M059J (cell line): ENCODE measurements at places on chromosomes 12 and 14.
A peak's percentile ranks its signal among the peaks of the same experiment; 100 is the strongest.

GRCh38 chr12:53465679-53466078 is 13.8 kb downstream of the PCBP2 start:
- DNase-seq: no peak

DNA sequence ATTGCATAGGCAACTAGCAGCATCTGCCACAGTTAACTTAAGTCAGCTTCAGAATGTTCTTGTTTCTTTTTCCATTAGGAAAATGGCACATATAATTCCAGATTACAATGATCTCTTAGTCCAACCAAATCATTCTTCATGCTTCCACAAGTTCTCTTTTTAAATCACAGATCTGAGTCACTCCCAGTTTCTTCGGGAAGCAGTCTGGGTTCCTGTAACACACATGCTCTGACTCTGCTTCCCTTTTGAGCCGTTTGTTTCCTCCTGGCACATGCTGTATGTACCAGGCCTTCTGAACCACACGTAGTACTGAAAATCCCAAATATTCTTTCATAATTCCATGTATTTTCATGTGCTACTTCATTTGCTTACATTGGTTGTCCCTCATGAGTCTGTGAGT is 388.8 kb upstream of the PDE3A start:
- DNase-seq: no peak

DNA sequence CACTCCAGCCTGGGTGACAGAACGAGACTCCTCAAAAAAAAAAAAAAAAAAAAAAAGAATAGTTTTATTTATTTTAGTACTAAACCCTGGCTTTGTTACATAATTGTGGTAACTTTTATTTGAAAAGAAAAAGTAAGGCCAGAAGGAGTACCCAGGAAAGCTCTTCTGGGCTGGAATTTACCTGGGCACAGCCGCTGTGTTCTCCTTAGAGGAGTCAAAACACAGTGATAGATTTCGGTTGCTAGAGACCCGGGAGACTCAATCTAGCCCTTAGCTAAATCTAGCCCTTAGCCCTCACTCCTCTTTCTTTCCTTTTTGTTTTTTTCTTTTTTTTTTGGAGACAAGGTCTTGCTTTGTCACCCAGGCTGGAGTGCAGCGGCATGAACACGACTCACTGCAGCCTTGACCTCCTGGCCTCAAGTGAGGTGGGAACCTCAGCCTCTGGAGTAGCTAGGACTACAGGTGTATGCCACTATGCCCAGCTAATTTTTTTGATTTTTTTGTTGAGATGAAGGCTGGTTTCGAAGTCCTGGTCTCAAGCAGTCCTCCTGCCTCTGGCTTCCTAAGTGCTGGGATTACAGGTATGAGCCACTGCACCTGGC is 49.7 kb downstream of the SYNE2 start:
- peak; percentile 26 for DNase-seq

- peak; percentile 60 for DNase-seq
These were observed 87.8 kb upstream of the NCOR2 start for GRCh38 chr12:124655048-124655697.

- DNase-seq: peak; percentile 15
These were observed 23.4 kb upstream of the ATXN7L3B start for GRCh38 chr12:74514098-74514872.

GRCh38 chr12:56593909-56594621 is 36.1 kb downstream of the BAZ2A start:
- peak; percentile 66 for DNase-seq

DNA sequence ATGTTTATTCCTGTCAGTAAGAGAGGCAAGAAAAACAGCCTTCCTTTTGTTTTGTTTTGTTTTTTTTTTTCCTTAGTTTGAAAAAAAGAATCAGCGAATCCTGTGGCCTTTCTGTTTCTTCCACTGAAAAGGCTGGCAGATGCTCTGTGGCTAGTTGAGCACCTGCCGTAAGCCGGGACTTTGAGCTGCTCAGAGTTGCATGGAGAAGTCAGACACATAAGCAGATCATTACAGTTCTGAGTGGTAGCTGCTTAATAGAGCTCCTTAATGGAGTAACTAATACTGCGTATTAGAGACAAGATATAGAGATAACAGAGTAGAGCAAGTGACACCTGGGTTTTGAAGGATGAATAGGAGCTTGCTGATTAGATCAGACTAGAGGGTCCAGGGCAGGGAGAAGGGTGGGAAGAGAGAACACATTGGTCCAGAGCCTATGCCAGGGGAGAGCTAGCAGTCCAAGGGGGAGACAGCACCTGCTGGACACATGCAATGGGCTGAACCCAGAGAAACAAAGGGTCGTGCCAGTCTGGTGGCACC is 129.4 kb downstream of the TSPAN9 start:
- DNase-seq: no peak

DNA sequence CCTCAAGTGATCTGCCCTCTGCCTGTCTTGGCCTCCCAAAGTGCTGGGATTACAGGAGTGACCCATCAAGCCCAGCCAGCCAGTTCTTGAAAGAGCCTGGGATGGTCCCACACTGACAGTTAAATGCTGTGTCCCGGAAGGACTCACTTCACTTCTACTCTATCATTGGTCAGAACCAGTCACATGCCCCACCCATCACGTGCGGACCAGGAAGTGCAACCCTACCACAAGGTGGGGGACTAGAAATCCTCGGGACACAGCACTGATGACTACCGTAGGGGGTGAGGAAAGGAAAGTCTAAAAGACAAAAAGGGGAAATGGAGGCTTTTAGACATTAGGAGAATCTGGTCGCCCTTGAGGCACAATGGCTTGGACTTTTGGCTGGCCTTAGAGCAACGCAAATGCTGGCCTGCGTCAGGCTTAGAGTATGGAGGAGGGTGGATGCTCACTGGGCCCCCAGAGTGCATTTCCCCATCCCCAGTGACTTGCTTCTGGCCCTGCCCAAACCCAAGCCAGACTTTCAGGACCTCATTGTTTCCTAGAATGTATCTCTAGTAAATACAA is 207.7 kb downstream of the TTC8 start:
- no peak for DNase-seq
